ENCODE measurements at places on chromosomes 1 and 21. TPM values are rescaled to one million over a fixed set of nuclear protein-coding genes. Genes with fewer than 3 reads are reported as not detected.

DNA sequence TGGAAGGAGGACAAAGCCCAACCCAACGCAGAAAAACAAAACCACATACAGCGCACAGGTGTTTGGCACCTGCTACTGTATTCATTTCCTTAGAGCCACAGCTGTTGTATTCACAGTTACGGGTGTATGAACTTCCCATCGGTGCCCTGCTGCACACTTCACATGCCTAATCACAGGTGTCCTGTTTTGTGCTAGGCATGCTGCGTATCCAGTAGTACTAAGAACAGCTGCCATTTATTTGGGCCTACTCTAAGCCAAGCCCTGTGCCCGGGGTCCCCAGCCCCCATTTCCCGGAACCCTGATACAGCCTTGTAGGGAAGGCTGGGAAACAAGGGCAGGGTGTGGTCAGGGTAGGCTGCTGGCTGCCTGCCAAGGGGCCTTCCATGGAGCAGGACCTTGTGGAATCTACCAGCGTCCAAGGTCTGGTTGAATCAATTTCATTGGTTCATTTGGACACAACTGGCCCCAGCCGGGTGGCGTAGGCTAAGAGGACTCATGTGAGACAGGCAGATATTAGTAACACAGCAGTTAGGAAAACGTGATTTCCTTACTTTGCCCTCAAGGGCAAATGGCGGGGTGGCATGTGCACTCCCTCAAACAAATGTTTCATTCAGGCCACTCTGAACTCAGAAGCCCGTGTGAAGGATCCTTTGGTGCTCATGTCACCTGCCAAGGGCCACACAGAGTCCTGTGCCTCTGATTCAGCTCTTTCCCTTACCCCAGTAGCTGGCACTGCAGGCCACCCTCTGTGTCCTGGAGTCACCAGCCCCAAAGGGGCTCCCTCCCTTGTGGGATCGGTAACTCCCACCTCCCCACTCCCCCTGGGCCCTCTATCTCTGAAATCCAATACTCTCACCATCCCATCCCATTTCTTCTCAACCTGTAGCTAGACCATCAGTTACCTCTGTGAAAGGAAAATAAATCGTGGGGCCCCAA, 986 bp upstream of the RNF186 start:
- peak; percentile 53 for DNase-seq

- DNase-seq = no peak
These were observed 30.6 kb downstream of the CDCP2 start for GRCh38 chr1:54122135-54122751.

DNA sequence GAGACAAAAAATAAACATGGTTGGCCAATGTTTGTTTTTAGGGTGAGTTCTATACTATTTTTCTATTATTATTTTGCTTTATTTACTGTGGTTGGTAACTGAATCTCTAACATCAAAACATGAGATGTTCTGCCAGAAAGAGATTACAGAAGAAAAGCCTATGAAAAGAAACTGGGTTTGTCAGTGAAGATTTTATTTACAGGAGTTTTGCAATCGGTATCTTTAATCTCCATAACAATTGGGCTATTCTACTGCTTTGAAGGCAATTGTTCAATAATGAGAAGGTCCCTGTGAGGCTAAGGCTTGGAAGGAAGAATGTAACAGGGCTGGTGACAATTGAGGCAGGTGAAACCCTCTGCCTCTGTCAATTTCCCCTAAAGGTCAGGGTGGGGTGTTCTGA, 155.5 kb downstream of the CLIC6 start:
- DNase-seq = no peak

DNA sequence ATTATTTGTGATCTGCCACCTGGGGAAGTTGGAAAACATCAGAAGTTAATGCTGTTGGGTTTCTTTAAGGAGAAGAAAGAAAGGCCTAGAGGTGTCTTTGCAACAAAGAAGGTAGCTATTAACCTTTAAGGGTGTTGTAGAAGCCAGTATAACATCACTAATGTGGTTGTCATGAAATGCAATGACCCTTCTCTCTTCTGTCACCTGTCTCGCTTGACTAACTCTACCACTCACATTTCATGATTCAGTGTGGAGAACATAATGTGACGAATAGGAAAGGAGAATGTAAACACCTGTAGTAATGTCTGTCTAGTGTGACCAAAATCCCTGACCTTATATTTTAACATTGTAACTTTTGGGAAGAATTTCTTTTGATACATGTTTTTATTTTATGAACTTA, 211.7 kb upstream of the UBE2U start:
- no peak for DNase-seq

Gene EPHA2
- 7.8 TPM for total RNA-seq

Gene PSRC1
- 2.2 TPM for total RNA-seq
